ENCODE measurements at places on chromosomes 1 and 21.

DNA sequence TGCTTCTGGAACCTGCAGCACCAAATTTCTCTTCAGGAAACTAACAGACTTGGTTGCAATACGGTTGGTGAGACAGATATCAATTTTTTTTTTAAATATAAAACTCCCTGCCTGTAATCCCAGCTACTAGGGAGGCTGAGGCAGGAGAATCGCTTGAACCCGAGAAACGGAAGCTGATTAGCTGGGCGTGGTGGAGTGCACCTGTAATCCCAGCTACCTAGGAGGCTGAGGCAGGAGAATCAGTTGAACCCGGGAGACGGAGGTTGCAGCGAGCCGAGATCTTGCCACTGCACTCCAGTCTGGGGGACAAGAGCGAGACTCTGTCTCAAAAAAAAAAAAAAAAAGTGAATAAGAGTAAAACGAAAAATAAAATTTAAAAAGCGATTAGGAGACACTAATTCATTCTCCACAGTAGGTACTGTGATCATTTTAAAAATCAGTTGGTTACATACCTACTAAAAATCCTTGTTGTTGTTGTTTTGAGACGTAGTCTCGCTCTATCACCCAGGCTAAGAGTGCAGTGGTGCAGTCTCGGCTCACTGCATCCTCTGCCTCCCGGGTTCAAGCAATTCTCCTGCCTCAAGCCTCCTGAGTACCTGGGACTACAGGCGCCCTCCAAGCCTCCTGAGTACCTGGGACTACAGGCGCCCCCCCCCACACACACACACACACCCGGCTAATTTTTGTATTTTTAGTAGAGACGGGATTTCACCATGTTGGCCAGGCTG, 796 bp upstream of the RBM8A start:
- DNase-seq, result no peak

- DNase-seq, result peak; percentile 34
Observed at GRCh38 chr1:232635778-232636356, 5.9 kb upstream of the SIPA1L2 start.

- DNase-seq, result no peak
Observed at GRCh38 chr21:36159356-36159921, 2.8 kb downstream of the DOP1B start.

DNA sequence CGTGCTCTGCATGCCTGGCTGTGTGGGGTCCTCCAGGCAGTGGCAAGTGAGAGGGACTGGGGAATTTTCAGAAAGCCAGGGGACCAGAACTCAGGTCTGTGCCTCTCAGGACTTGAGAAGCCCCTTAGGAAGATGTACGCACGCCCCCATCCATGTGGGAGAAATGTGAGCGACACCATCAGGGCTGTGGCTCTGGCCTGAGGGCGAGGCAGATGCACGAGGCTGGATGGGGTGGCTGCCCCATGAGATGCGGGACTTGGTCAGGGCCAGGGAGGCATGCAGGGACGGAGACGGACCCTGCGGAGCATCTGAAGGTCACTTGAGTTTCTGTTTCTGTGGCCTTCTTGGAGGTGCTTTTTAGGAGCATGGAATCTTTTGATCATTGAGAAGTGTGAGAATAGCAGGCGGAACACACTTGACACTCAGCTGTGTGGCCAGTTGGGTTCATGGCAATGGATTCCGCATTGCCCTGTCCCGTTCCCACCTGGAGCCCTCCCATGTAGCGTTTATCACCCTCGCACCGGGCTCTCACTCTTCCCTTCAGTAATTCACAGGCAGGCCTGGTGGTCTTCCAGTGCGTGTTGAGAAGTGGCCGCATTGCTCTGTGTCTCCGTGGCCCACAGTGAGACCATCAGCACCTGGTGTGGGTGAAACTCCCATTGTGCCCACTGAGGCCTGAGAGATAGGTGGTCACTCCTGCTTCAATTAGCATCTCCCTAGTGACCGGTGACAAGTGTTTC, 30.7 kb upstream of the ACTRT2 start:
- DNase-seq, result no peak

DNA sequence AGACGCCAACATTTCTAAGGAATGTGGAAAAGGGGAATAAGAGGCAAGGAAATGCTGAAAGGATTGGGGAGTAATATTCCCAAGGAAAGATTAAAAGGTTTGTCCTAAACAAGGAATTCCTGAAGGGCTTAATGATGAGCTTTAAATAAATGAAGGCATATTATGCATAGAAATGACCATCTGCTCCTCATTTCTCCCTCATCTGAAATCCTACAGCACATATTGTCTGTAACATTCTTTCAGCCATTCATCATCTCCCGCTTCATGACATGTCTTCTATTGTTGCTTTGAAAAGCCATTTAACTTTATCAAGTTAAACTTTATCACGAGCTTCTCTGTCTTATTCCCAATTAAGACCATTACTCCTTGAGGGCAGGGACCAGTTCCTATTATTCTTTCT, 608.7 kb upstream of the PLXNA2 start:
- no peak for DNase-seq

- DNase-seq, result no peak
Observed at GRCh38 chr1:32138965-32139364, 31.1 kb downstream of the KPNA6 start.

GRCh38 chr1:11151826-11152612, 37.1 kb upstream of the ANGPTL7 start:
- DNase-seq, result no peak

DNA sequence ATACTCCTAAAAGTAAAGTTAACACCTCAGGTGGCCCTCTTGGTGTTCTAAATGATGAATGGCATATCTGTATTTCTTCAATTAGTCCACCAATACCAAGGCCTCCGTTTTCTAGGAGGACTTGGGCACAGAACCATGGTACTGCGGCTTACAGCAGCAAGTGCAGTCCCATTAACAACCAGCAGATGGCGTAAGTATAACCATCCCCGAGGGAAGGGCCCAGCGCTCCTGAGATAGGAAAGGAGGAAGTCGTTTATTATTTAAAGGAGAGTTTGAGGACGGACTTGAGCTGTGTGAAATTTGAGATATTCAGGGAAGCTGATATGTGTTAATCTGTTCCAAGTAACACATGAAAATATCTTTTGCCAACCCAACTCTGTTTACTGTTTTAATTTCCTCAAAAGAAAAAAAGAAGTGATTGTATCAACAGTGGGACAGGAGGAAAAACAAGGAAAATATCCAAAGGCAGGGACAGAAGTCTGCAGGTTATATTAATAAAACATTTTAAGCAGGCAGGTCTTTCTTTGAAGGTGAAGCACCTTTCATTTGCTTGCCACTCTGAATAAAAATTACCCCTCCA, 37.7 kb upstream of the KCNJ15 start:
- DNase-seq, result no peak

GRCh38 chr1:196723325-196724185, 51.1 kb upstream of the CFHR3 start:
- no peak for DNase-seq

DNA sequence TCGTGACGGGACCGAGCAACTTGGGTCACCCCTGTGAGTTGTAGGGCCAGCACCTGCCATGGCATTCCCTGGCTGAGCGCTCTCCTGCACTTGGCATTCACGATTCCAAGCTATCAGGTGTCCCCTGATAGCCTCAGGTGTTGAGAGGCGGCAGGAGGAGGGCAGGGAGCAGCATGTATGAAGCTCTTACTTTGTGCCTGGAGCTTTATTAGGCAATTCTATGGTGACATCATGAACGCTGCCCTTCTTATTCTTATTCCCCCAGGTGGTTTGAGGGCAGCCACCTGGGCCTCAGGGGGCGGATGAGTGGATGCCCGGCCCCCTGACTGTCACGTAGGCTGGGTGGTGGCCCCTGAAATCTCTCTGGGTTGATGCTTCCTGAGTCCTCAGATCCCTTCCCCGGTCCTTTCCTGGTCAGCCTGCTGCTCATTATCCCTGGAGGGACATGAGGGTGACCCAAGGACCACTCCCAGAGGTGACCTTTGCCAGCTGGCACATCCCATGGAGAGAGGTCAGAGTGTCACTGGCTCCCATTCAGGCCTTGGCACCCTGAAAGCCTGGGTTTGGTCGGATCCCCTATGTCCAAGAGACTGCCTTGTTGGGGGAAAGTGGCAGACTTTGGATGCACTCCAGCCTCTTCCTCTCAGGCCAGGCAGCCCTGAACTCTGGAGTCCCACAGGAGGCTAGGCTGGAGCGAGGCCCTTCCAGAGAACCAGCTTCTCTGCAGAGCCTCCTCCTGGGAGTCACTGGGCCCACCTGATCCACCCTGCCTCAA, 51.9 kb downstream of the SPSB1 start:
- no peak for DNase-seq

DNA sequence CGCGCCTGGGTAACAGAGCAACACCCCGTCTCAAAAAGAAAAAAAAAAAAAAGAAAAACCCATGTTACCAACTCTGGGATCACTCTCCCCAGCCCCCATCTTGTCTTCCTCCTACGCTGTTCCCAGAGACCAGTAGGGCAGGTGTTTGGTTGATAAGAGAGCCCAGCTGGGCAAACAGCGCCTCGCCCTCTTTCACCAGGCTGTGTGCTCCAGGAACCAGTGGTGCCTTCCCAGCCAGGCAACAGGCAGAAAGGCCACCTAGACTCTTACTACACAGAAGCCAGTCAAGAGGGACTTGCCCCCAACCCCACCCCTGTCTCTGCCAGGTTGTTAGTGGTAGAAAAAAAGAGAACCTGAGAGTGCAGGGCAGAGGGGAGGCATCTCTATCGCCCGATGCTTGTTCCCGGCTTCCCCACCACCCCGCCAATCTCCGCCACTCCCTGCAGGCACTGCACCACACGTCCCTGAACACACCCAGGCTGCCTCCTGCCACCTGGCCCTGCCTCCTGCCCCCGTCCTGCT, 14.0 kb upstream of the CTRC start:
- no peak for DNase-seq

GRCh38 chr1:101288491-101288944, 51.7 kb downstream of the S1PR1 start:
- peak; percentile 81 for DNase-seq

DNA sequence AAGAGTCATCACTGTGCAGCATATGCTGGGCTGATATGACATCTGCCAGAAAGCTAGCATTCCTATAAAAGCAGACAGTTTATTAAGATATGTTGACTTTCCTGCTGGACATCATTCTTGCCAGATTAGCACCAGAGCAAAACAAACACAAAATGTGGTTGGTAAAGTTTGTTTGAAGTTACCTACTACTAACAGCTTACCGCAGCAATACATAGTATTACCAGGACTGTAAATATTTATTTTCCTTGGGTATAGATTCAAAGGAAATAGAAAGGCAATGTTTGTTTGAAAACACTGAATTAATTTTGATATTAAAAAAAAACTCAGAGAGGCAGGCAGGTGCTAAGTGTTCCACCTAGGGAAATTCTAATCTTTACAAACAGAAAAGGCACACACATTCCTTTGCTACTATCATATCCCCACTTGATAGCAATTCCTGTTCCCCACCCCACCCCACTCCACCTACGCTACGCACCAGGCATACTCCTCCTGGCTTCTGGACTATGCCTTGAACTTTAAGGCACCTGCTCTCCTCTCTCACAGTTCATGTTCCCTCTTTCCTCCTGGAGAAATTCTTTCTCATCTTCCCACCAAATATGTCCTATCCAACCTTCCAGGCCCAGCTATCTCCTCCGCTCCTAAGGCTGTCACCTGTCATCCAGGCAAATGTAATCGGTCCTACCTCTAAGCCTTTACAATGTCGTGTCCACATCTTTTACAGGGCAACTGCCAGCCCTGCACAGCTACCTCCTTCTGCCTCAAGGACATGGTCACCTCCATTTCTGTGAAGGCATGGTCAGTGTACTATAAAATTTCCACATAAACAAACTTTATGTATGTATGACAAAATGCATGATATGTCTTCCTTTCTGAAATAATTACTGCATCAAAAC, 34.7 kb downstream of the PTPN14 start:
- DNase-seq, result no peak

- no peak for DNase-seq
Observed at GRCh38 chr1:85957760-85958159, 198.8 kb downstream of the COL24A1 start.

DNA sequence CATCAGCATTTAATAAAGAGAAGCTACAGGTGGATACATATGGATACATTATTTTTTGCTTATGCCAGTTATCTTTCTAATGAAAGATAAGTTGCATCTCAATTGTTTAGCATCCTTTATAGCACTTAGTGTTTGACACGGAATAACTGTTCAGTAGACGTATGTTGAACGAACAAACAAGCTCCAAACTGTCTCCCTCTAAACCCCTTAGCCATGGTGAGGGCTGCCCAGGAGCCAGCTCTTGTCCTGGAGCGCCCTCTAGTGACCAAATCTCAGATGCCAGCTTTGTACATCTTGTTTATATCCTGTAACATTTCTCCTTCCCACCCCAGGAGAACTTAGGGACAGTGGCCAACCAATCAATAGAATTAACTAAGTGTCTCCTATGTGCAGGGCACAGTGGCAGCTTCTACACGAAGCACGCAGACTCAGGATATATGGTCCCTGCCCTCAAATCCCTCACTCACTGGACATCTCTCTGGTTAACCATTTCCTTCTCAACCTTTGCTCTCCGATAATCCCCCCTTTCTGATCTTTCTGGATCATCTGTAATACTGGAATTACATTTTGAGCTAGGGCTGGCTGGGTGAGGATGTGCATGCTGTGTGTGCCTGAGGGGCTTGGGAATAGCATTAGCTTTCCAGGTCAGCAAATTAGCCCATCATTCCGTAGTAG, 22.9 kb downstream of the KCNA10 start:
- peak; percentile 34 for DNase-seq

GRCh38 chr1:18726368-18726767, 95.7 kb downstream of the PAX7 start:
- DNase-seq, result no peak

DNA sequence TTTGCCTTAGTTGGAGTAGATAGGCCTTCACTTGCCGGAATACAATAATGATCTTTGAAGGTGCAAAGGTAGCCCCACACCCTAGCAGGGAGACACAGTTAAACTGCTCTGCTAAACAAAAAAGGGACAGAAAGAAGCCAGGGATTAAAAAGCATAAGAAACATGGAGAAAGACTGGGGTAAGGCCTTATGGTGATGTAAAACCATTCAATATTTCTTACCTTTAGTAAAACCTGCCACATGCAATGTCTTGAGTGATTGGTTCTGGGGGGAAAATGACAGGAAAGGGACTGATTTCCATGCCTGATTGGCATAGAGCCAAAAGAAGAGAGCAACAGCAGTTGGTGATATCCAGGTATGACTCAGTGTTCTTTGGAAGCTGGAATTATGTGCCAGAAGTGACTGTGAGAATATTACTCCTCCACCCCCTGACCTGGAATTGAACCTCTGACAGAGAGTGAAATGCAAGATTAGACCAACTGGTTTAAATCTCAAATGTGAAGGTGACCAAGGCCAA, 8.1 kb downstream of the DNASE2B start:
- no peak for DNase-seq

DNA sequence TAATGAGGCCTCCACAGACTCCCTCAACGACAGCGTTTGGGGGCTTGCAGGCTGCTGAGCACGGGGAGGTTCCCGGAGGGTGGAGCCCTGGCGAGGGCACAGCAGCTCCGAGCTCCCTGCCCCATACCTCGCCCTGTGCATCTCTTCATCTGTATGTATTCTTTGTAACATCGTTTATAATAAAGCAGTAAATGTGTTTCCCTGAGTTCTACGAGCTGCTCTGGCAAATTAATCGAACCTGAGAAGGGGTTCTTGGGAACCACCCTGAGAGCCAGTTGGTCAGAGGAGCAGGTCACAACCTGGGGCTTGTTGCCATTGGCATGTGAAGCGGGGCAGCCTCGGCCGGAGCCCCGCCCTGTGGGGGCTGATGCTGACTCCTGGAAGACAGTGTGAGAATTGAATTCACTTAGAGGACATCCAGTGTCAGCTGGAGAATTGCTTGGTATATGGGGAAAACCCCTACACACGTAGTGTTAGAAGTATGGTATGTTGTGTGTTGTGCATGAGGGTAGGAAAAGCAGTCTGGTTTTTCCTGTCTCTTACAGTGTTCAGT, 11.5 kb downstream of the SLC37A1 start:
- DNase-seq, result no peak

All from non-pigmented ciliary epithelial cell (primary cell).